ENCODE measurements at places on chromosomes 2 and 18. TPM values are rescaled to one million over a fixed set of nuclear protein-coding genes. Genes with fewer than 3 reads are reported as not detected.

- no peak overlapping the region for H3K27ac ChIP-seq
These were observed 96.8 kb upstream of the CDC42EP3 start for GRCh38 chr2:37767959-37768925.

ITPRIPL1 gene
- total RNA-seq = 12.4 TPM

MEP1B gene
- not detected for total RNA-seq

DNA sequence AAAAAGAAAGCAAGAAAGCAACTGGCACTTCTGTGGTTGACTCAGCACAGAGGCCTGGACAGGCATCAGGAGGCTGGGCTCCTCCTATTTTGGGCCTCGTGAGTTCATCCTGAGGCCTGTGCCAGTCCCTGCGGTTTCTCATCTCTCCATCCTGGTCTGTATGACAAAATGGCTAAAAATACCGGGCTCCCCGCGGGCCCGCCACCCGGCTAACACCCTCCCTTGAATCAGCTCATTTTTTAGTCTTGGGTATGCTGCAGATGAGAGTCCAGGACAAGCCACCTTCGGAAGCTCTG is 62.3 kb upstream of the YWHAQ start:
- H3K27ac ChIP-seq = no peak overlapping the region
- H3K4me3 ChIP-seq = no peak overlapping the region
- peaks cover 8% of the 10 kb centered on the region for H3K4me1 ChIP-seq
- H3K27me3 ChIP-seq = peaks cover 3% of the 10 kb centered on the region
- no peaks in the 10 kb centered on the region for H3K36me3 ChIP-seq

DNA sequence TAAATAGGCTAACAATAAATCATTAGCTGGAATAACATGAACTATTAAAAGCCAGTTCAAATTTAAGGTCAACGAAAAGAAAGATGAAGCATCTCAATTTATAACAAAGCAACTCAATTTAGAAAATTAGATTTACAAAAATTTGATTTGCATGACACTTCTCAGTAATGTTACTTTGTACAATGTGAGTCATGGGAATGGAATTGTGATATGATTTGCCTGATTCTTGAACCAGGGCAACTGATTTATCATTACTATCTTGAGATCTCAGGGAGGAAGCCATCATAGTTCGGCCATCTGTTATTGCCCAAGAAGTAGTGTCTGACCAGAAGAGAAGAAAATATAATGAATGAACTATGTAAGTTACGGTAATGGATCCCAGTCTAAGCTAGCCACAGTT is 193.1 kb downstream of the RIT2 start:
- H3K27ac ChIP-seq = no peak overlapping the region
- no peaks in the 10 kb centered on the region for H3K4me1 ChIP-seq
- no peak overlapping the region for H3K4me3 ChIP-seq
- no peak for DNase-seq
- no peaks in the 10 kb centered on the region for H3K27me3 ChIP-seq
- no peaks in the 10 kb centered on the region for H3K36me3 ChIP-seq
